T-helper 17 cell (primary cell): ENCODE measurements at places on chromosomes 11 and 22.

DNA sequence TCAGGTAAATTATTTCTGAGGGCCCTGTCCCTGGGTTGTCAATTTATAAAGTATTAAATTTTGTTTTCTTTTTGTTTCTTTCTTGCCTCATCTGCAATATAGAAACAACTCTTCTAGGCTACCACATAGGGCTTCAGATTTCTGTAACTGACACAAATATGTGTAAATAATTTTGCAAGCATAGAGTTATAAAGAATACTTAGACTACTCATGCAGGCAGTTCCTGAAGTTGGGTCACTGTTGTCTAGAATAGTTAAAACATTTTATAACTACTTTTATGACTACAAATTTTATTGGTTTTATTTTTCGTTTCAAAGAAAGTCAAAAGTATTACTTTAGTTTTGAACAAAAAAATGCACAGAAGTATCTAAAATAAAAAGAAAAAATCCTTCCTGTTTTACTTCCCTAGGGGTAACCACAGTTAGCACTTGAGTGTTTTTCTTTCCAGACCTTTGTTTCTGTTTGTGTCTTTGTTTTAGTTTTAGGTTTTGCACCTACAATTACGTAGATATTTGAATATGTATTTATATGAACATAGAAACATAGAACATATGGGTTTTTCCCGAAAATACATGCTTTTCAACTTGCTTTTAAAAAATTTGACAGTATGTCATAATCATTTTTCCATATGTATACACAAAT is 12.4 kb upstream of the TMEM123 start:
- no peak for DNase-seq

DNA sequence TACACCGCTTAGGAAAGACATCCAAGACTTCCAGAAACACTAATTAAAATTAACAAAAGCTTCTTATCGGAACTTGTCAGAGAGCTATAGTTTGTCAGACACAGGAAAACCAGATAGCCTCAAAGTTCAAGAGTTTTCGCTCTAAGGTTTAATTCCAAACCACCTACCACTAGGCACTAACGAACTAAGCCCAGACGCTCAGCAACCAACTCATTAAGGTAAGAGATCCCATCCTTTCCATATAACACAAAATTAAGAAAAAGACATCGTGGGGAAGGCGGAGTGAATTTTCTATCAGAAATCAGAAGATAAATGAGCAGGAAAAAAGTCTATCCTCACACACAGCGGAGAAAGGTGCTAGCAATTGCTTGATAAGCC is 382 bp downstream of the IMMP1L start:
- DNase-seq = no peak

GRCh38 chr11:34150494-34151151 is 45.2 kb downstream of the NAT10 start:
- DNase-seq = no peak

DNA sequence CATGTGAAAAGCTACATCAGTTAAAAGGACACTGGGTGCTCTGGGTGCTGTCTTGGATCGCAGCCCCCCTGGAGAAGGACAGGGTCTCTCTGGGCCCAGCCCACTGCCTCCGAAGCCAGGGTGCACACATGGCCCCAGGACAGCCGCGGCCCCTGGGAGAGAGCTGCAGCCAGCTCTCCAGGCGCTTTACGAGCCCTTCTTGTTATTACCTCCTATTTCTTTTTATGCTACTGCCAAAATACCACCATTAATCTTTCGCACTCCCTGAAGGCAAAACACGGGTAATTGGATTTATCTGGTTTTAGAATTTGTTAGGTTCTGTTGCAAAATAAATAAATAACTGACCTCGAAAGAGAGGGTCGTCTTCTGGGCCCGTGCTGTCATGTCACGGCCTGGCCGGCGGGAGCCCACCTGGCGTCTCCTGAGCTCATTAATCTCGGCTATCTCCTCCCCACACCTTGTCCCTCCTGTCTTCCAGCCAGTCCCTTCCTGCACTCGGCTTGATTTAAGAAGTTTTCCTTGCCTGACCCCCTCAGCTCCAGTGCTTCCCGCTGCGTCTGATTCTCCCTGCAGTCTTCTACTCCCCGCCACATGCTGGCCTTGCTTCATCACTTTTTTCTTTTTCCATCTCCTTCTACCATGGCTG is 611.7 kb downstream of the OPCML start:
- DNase-seq = no peak

DNA sequence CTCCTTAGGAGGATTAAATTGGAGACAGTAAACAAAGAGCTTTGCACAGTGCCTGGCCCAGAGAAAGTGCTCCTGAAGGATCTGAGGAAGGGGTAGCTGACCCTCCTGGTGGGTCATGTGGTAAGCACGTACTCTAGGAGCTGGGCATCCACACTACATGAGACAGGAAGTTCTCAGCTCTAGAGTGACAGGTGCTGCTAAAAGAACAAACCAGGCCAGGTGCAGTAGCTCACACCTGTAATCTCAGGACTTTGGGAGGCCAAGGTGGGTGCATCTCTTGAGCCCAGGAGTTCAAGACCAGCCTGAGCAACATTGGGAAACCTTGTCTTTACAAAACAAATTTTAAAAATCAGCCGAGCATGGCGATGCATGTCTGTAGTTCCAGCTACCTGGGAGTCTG is 13.1 kb downstream of the SLC43A1 start:
- no peak for DNase-seq

DNA sequence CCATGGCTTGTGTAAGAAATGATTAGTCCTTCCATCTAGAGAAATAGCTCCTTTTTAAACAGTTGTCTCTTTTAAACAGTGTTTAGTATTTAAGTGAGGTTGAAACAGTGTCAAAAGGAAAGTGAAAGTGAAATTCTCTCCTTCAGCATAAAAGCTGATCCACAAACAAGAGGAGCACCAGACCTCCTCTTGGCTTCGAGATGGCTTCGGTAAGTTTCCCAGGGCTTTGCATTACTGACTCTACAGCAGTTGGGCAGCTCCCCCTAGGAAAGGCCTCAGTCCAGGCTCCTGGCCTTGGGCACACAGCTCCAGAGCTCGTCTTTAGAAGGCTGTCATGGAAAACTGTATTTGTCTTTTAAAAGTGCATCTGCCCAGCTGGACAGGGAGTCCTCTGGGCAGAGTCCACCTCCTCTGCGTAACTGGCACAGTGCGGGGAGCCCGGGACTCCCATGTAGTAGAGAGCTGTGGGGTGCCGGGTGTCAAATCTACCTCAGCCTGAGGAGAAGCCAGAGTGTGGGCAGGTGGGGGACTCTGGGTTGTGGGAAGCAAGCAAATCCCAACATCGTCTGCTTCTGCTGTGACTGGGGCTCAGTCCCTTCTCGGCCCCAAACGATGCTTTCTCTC is at the start of gene PLAAT4:
Gene PLAAT4 (plus strand): TSS at position 140 of the 624 bp plus-strand sequence. CDS start 61 bp downstream, at position 201.
- no peak for DNase-seq

DNA sequence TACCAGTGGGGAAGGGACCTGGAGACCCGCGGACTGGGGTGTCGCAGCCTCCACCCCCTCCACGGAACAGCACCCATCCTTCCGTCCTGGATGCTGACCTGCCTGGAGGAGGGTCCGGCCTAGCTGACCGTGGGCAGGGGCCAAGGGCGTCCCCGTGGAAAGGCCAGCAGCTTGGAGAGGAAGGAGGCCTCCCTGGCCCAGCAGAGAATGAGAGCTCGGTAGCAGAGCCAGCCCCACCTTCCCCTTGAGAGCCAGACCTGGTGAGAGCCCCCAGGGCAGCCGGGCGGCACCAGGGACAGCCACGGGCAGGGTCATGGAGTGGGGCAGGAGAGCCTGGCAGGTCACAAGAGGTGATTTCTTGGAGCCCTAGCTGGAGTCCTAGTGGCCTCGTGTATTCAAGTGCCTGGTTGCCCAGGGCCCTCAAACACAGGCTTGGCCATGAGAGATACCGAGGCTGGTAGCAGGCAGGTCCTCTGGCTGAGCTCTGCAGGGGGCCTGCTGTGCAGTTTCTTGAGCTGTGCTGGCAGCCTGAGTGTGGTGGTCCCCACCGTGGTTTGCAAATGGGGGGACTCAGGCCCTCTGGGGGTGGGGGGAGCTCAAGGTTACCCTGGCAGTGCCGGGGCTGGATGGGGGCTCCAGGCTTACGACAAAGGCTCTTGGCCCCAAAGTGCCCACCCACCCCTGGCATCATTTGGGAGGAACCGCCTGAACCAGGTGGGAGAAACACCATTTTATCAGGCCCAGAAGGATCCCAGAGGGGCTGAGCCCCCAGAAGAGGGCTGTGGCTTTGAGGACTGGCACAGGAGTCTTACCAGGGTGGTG is 7.6 kb downstream of the TSPAN32 start:
- DNase-seq = peak; percentile 1

- no peak for DNase-seq
These were observed 17.7 kb upstream of the CCDC134 start for GRCh38 chr22:41782751-41783150.

DNA sequence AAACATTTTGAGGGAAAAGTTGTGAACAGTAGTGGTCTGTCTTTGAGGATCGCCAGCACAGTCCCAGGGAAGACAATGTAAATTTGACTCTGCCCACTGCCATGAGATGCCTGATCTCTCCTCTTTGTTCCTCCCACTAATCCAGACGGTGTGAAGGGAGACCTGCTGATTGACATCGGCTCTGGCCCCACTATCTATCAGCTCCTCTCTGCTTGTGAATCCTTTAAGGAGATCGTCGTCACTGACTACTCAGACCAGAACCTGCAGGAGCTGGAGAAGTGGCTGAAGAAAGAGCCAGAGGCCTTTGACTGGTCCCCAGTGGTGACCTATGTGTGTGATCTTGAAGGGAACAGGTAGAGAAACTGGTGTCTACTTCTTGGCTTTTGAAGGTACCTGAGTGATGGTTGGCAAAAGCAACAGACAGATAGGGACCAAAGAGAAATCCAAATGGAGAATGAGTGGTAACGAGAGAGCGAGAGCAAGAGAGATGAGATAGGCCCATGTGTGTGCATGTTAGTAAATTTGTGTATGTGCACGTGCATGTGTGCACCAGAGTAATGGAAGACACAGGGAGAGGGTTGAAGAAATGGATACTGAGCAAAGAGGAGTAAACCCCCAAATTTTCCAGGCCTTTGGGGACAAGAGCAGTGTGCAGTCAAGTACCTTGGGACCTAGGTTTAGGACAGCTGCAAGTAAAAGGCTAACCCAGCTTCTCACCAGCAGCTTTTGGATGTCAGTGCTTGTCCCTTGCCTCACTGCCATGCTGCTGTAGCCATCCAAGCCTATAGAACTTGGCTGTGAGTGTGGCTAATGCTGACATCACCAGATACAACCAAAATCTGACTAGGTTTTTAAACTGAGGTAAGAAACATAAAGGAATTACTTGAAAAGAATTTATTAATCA is 1.9 kb downstream of the NNMT start:
- DNase-seq = no peak

- DNase-seq = no peak
These were observed 287.9 kb downstream of the SWAP70 start for GRCh38 chr11:9951807-9952206.

DNA sequence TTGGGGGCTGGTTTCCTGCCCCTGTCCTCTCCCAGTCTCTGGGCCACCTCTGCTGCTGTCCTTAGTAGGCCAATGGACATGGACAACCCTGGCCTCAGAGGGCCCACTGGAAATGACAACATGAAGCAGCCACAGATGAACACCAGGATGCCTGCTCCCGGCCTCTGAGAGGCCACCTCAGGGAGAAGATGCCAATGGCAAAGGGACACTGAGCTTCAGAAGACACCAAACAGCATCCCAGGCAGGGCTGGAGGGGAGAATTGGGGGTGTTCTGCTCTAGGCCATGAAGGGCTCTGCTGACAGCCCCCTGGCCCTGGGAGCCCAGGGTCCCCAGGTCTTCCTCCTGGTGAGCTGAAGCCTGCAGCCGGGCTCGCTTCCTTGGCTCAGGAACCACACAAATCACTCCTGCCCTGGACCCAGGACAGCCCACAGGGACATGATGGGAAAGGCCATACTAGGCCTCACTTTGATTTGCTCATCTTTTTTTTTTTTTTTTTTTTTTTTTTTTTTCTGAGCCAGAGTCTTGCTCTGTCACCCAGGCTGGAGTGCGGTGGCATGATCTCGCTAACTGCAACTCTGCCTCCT is 45.3 kb downstream of the TPBGL start:
- DNase-seq = no peak

DNA sequence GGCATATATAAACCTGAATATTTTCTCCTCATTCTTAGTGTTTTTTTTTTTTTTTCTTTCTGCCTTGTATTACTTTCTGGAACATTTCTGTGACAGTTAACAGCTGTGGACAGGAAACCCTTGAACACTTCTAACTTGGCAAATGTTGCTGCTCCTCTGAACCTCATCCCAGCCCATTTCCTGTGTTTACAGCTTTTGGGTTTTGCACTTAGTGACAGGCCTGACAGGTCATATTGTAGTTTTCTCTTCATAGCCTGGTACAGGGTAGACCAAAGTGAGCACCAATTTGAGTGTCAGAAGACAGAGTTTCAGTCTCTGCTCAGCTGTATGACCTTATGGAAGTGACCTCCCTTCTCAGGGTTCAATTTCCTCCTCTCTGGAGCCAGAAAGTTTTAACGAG is 91.6 kb downstream of the STIM1 start:
- peak; percentile 10 for DNase-seq

- DNase-seq = no peak
These were observed 48.5 kb upstream of the PPP2R1B start for GRCh38 chr11:111814557-111815320.

DNA sequence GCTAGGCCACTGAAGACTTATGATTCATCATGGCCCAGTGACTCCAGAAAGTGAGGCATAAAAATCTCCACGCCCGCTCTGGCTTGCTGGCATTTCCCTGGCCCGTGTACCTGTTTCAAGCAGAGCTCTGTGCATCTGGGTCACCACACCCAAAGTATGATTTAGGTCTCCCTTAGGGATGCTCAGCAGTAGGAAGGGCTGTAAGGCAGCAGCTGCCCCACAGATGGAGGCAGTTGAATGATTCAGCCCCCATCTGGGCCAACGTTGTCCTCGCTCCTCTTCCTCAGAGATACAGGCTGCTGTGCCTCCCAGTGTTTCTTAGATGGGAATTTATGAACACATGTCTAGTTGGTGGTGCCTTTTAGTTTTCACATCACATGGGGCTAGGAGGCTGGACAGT is 21.6 kb downstream of the GPR83 start:
- DNase-seq = no peak

DNA sequence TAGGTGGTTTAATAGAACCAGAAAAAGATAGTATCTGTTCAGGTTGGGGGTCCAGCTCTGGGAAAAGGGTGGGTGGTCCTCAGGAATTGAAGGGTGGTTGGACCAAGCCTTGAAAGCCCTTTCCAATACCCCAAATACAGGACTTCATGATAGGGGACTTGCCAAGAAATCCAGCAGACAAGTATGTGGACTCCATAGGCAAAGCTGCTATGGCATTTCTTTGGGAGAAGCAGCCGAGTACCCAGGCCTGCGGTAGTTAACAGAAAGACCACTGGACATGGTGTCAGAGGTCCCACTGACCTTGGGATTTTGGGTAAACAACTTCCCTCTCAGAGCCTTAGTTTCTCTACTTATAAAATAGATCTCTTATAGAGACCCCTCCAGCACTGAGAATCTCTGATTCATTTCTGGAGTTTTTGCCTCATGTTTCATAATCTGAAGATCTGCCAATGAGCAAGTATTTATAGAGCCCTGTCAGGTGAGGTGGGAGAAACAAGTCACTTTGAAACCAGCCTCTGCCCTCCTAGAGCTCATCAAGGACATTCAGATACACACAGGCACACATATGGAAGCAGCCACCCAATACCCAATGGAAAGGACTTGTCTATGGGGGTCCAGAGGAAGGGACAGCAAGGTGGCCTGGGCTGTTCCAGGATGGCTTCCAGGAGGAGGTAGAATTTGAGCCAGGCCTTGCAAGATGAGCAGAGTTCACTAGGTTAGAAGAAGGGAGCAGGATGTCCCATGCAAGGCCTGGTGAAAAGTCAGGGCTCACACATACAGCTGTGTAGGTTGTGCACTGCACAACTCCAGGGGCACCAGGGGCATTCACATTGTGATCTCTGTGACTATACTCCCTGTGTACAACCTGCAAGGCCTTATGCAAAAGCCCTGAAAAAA is 31.0 kb upstream of the ACCSL start:
- DNase-seq = no peak

GRCh38 chr11:61119055-61119454 is 16.8 kb downstream of the CD5 start:
- no peak for DNase-seq
